HFF-Myc (cell line): ENCODE measurements at places on chromosomes 7 and 10.

DNA sequence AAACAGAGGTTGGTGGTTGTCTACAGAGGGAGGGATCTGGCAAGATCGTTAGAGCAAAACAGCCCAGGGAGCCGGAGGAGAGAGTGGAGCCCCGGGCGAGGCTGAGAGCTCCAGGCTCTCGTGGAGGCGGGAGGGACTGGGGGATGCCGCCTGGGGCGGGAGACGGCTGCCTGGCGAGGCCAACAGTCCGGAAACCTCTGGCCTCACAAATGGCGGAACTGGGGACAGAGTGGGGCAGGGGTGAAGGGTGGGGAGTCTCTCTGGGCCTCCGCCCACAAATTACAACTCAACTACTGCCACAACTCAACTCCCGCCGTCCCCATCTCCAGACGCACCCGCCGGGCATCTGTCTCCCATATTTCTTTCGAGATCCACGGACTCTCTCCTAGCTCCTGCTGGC, 47.7 kb downstream of the CLEC2L start:
- DNase-seq = no peak

DNA sequence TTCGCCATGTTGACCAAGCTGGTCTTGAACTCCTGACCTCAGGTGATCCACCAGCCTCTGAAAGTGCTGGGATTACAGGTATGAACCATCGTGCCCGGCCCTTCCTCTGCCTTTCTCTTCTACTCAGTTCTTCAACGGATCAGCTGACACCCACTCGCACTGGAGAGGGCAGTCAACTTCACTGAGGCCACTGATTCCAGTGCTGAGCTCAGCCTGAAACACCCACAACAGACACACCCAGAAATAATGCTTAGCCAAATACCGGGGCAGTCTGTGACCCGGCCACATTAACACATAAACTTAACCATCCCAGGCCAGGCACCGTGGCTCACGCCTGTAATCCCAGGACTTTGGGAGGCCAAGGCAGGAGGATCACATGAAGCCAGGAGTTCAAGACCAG, 119.3 kb upstream of the CHST15 start:
- no peak for DNase-seq

- no peak for DNase-seq
Measured at GRCh38 chr10:129972145-129972965, 8.3 kb upstream of the EBF3 start.

GRCh38 chr7:118777308-118777707, 552.8 kb downstream of the ANKRD7 start:
- DNase-seq = no peak

DNA sequence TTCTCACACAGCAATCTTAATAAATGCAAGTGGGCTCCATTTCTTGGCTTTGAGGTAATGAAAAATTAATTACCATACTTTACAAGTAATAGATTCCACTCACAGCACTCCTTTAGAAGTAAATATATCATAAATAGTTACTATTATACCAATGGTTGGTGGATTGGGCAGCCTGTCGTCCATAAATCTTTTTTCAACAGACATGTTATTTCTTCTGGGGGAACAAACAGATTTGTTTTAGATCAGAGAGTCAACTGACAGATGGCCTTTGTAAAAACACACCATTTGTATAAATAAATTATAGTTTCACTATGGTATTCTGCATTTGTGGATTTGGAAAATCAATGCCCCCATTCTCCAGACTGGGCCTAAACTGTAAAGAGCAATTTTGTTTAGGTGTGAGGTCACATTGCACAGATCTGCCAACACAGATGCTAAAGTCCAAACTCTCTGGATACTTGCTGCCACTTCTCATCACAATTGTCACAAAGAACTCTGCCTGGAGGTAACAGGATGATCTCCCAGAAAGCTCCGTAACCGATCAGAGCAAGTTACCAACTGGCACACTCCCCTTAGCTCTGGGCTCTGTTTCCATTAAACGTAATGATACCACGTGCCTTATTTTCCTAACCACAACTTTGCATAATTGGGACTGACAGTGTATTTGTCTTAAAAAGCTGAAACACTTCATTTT, 4.5 kb upstream of the MACROH2A2 start:
- no peak for DNase-seq

DNA sequence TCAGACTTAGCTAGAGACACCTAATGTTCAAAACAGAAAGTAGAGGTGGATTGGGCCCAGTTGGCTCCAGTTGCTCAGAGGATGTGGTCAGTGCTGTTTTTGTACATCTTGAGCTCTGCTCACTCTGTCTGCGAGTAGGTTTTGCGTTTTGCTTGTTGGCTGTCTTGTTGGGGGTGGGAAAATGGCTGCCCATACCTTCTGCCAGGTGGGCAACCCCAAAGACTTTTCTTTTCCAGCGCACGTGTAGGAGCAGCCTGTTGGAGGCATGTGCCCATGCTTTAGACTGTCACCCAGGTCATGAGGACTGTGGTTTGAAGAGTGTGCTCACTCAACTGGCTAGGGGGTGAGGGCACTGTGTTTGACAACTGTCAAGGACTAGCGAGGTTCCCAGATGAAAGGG, 73.9 kb downstream of the KAT6B start:
- no peak for DNase-seq

DNA sequence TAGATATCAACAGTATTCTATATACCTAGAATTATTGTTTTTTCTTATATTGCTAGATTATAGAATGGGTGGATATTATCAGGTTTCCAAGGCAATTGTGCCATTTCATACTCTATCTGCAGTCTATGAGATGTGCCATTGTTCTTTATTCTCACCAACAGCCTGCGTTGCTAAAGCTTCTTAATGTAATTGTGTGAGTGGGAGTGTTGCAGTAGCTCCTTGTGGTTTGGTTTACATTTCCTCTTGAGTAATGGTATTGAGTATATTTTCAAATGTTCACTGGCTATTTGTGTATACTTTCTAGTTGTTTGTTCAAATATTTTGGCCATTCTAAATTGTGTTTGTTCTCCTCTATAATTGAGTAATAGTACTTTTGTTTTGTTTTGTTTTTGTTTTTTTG, 199.2 kb downstream of the TFEC start:
- no peak for DNase-seq

- DNase-seq = no peak
Measured at GRCh38 chr10:103501186-103501585, 7.7 kb downstream of the NEURL1 start.

DNA sequence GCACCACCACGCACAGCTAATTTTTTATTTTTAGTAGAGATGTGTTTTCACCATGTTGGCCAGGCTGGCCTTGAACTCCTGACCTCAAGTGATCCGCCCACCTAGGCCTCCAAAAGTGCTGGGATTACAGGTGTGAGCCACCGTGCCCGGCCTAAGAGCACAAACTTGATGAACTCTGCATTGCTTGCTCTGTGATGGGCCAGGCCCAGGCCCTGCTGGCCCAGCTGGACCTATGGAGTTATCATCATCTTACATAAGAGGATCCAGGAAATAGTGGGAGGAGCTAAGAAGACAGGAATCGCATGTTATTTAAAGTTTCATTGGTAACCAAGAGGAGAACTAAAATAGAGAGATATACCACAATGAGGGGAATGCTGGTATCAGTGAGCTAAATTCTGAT, 86.9 kb downstream of the DAGLB start:
- no peak for DNase-seq

- no peak for DNase-seq
Measured at GRCh38 chr10:71522442-71523144, 125.9 kb downstream of the CDH23 start.

DNA sequence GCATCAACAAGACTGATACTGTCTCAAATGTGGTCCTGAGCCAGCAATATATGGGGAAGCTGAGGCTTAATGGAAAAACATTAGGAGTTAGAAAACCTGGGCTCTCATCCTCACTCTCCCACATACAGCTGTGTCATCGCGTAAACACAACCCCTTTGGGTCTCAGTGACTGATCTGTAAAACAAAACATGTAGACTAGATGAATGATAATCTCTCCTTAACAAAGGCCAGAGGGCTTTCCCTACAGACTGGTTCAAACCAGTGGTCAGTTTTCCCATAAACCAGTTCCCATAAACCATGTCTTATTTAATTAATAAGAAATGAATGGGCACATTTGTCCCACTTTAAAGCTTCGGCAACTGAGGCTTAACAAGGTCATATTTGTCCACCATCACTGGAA, 48.1 kb downstream of the OSBPL3 start:
- no peak for DNase-seq

DNA sequence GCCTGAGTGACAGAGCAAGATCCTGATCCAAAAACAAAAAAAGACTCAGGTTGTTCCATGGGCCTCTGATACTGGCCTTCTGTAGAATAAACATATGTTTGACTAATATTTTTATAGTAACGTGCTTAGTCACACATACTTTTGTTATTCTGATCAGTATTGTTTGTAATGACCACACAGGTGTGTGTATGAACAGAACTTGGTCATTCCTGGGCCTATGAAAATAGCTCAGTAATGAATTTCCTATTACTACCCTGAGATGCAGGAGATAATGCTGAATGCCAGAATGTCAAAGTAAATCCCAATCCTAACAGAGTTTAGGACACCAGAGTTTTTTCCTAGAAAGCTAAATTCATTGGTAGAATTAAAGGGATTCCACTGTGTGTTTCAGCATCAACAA, 108.7 kb downstream of the DOCK4 start:
- DNase-seq = no peak

GRCh38 chr10:132820056-132820455, 34.1 kb upstream of the NKX6-2 start:
- DNase-seq = no peak

DNA sequence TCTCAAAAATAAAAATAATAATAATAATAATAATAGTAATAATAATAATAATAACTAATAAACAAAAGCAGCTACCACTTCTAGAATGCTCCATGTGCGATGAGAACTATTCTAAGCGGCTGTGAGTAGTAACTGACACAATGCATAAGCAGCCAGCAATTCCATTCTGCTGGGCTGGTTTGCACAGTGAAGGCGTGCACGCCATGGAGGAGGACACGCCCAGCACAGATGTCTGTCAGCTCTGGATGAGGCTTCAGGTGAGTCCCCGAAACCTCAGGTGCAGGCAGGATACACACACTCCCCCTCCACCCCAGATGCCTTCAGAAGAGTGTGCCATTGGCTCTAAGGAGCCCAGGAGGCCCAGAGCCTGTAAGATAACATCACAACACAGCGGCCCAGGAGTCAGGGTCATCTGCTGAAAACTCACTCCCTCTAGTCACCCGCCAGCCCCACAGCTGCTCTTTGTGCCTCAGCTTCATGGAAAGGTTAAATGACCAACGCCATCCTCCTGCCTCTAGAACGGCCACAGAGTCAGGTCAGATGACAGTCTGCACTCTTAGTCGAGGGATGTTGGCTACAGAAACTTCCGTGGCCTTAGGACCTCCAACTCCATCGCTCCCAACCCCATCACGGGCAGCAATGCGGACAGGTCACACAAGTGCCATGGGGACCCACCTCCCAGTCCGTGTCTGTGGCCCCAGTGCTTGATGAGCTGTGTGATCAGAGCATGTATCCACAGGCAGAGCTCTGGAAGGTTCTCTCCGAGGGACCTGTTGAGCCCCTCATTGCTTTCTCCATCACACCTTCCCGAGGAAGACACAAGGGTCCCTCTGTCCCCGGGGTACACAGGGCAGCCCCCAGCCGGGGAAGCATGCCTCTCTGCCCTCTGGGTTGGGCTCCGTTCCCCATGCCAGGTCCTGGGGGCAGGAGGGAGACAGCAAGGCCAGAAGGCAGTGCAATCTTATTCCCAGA, 103.9 kb downstream of the CTBP2 start:
- DNase-seq = no peak

- no peak for DNase-seq
Measured at GRCh38 chr7:305410-306151, 15.6 kb downstream of the FOXL3 start.

GRCh38 chr10:75180592-75180991, 30.0 kb upstream of the VDAC2 start:
- DNase-seq = no peak
